Thoracic aorta (tissue), 2 donors: ENCODE measurements at places on chromosomes 5 and 9.

- no peak for DNase-seq
Measured at GRCh38 chr5:168219515-168220410, 71.7 kb upstream of the WWC1 start.

DNA sequence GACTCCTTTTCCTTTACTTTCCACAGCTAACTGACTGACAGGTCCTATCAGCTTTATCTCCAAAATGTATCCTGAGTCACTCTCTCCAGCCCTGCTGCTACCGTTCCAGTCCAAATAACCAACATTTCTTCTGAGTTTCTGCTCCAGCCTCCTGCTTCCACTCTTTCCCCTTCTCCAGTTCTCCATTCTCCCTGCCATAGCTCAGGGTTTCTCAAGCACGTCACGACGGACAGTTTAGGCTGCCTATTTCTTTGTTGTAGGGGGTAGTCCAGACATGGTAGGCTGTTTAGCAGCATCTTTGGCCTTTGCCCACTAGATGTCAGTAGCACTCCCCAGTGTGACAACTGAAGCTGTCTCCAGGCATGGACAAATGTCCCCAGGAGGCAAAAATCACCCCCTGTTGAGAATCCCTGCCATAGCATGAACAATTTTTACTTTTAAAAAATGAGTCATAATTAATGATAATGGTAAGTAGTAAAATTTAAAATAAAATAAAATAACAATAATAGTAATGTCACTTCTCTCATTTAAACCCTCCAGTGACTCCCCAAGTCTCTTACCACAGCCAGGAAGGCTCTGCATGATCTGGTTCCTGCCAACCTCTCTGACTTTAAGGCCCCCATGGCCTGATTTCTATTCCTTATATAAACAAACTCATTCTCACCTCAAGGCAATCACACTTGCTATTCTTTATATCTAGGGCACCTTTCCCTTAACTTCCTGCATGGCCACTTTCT lies 105.4 kb upstream of the FER start:
- DNase-seq: no peak

DNA sequence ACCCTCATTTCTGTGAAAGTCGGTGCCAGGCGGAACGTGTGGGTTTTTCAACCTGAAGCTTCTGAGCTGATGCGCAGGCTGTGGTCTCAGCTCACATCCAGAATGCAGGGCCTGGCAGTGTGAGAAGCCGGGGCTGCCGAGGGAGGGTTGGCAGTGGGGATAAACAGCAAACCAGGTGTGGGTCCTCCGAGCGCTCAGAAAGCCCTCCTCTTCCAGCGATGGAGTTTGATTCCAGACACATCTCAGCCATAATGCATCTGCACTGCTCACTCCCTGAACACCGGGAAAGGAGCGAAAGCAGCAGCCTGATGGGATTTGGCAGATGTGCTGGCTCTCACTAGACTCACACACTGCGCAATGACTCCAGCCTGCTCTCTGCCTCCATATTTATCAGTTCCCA lies 280.1 kb downstream of the HSPA4 start:
- DNase-seq: no peak

DNA sequence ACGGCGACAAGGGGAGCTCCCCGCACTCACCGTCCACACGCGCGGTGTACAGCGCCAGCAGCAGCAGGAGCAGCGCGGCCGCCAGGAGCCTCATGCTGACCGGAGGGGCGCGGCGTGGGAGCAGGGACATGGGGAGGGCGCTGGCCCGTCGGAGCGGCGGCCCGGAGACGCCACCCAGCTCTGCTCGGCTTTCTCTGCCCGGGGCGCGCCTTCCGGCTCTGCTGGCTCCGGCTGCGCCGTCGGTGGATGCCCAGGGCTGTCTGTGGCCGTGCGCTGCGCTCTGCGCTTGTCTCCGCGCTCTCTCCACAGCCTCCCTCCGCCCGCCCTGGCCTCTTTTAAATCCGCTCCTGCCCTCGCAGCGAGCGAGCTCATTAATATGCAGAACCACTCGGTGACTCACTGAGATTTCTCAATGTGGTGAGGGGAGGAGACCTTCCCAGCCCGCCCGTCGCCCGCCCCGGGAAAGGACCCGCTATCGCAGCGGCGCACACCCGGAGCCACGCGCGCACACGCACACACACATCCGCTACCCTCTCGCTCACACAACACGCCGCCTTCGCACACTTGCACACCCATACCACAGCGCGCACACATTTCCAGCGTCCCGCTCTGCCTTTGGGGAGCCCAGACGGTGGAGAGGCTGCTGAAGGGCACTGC lies at the start of gene CXCL14:
Gene CXCL14 (minus strand): TSS at position 307 of the 657 bp plus-strand sequence. CDS start 213 bp downstream, at position 94.
- DNase-seq: no peak

- no peak for DNase-seq
Measured at GRCh38 chr9:6450641-6451375, 37.8 kb downstream of the UHRF2 start.

- DNase-seq: no peak
Measured at GRCh38 chr9:134294153-134295071, 31.8 kb upstream of the RXRA start.
